Suprapubic skin (tissue), 4 donors: ENCODE measurements at places on chromosomes 3 and 15. TPM values are rescaled to one million over a fixed set of nuclear protein-coding genes. Genes with fewer than 3 reads are reported as not detected.

DNA sequence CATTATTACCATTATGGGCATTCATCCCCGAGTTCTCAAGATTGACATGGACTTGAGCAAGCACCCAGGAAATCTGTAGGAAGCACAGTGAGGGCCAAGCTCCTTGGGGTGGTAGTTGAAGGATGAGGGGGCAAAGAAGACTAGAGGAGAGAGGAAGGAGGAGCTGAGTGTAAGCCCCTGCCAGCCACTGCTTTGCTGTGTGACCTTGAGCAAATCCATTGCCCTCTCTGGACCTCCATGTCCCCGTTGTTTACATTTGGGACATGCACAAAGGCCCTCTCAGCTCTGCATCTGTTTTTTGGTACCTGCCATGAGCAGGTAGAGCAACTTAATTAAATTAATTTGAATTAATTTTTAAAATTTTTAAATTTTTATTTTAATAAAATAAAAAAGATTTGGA, 33.5 kb upstream of the SLC6A6 start:
- H3K27me3 ChIP-seq: peaks cover 4% of the 10 kb centered on the region
- H3K4me3 ChIP-seq: no peak overlapping the region
- DNase-seq: no peak
- H3K27ac ChIP-seq: no peak overlapping the region
- peaks cover 56% of the 10 kb centered on the region for H3K4me1 ChIP-seq

DNA sequence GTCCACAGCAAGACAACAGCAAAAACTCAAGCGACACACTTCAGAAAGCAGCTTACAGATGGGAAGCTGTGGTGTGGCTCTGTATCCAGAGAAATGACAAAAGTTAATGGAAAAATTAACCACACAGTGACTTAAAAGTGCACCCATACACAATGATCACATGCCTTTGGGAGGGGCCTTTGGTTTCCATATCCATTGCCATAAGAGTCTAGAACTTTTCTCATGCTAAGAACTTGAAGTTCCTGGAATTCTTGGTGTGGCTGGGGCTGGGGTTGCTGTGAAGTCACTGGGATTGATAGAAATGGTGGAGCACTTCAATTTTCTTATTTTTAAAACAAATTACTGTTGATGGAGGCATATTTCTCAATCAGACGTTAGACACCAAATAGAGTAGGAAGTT, 108.6 kb upstream of the FEZF2 start:
- H3K27ac ChIP-seq: no peak overlapping the region
- H3K36me3 ChIP-seq: no peaks in the 10 kb centered on the region
- no peak overlapping the region for H3K4me3 ChIP-seq
- no peak for DNase-seq
- H3K4me1 ChIP-seq: no peaks in the 10 kb centered on the region
- no peaks in the 10 kb centered on the region for H3K27me3 ChIP-seq

GRCh38 chr3:118199044-118199443, 835.6 kb downstream of the IGSF11 start:
- no peak overlapping the region for H3K4me3 ChIP-seq
- no peak for DNase-seq
- no peaks in the 10 kb centered on the region for H3K4me1 ChIP-seq
- H3K27ac ChIP-seq: no peak overlapping the region
- H3K27me3 ChIP-seq: no peaks in the 10 kb centered on the region
- H3K36me3 ChIP-seq: no peaks in the 10 kb centered on the region

GRCh38 chr3:63673111-63673510, 20.6 kb downstream of the SNTN start:
- peaks cover 10% of the 10 kb centered on the region for H3K4me1 ChIP-seq
- DNase-seq: no peak
- no peaks in the 10 kb centered on the region for H3K36me3 ChIP-seq
- H3K27ac ChIP-seq: no peak overlapping the region
- H3K27me3 ChIP-seq: no peaks in the 10 kb centered on the region

- H3K27ac ChIP-seq: no peak overlapping the region
- no peak overlapping the region for H3K4me3 ChIP-seq
- DNase-seq: no peak
These were observed 137.4 kb downstream of the SV2B start for GRCh38 chr15:91237445-91237844.

DNA sequence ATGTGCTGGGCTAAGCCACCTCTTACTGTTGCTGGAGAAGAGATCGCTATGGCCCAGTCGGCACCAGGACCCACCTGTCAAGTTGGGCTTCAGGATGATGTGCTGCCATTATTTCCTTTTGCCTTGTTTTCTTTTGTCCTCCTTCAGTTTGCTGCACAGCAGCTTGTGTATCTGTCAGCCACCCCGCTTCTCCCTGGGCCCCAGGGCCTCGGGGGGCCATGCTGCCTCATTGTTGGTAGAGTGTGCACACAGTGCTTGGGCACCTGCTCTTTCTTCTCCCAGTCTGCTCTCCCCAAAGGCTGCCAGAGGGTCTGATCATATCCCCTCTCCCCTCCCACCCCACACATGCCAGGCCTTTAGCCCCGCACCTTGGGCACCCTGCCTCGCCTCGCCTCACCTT, 185.5 kb upstream of the ATP10A start:
- no peak overlapping the region for H3K27ac ChIP-seq
- DNase-seq: no peak
- no peak overlapping the region for H3K4me3 ChIP-seq

GRCh38 chr3:40996827-40997710, 202.2 kb upstream of the CTNNB1 start:
- no peaks in the 10 kb centered on the region for H3K36me3 ChIP-seq
- H3K4me1 ChIP-seq: peaks cover 9% of the 10 kb centered on the region
- H3K4me3 ChIP-seq: no peak overlapping the region
- no peaks in the 10 kb centered on the region for H3K27me3 ChIP-seq
- DNase-seq: no peak

GP9 gene
- total RNA-seq: not detected
